Skeletal muscle cell (primary cell): ENCODE measurements at places on chromosomes 2 and 18.

- peak; percentile 63 for DNase-seq
These were observed 81.9 kb upstream of the COL5A2 start for GRCh38 chr2:189261431-189261841.

- DNase-seq: no peak
These were observed 121.8 kb downstream of the CTIF start for GRCh38 chr18:48660346-48661228.

DNA sequence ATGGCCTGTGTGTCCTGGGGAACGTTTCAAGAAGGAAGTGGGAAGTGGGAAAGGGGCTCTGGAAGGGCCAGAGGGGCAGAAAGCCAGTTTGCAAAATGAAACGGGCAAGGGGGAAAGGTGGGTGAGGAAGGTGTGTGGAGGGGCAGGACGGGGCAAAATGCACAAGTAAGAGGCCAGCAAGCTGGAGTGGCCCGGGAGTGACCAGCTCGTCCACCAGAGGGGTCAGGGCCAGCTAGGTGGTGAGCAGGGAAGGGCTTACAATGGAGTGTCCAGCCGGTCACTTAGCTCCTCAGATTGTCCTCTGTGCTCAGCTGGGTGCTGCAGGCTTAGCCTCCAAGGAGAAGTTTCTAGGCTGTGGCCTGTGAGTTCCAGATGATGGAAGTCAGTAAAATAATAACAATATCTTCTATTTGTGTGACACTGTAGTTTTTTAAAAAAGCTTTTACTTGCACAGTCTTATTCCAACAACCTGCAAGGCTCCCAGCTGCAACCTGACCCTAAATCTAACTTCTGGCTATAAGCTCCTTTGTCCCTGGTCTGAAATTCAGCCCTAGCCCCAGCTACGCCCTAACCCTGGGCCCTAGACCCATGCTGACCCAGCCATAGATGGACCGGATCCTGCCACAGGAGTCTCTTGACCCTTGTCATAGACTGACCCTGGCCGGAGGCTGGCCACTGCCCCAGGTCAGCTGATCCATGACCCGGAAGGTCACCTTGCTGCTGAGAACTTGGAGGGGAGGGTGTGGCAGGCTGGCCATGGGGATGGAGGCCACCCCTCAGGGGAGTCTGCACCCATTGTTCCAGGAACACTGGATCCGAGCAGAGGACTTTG lies 29.2 kb downstream of the MYO7B start:
- DNase-seq: no peak

- DNase-seq: no peak
These were observed 17.6 kb downstream of the WNT10A start for GRCh38 chr2:218898109-218898878.
